ENCODE measurements at places on chromosomes 3 and 15.

- DNase-seq, result no peak
Observed at GRCh38 chr15:36330598-36330997, 248.8 kb upstream of the CDIN1 start.

DNA sequence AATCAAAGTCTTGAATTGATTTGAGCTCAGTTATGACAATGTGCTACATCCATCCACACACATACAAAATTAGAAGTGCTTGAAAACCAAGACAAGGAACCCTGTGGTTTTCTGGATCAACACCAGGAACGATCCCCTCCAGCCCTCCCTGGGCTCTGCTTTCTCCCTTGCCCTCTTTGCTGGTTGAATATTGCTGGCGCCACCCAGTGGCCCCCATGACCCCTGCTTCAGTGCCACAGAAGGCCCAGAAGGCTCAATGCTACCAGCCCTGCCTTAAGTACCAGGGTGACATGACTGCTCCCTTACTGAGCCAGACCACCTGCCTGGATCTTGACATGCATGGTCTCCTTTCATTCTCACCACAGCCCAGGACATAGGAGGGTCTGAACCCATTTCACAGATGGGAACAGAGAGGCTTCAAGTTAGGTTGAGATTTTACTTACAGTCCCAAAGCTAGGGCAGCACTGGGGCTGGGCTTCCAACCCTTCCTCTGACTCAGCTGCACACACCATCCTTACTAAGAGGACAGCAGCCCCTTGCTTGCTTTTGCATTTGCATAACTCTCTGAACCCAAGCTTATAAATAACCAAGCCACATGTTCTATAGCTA lies 15.0 kb downstream of the IL12A start:
- DNase-seq, result peak; percentile 13

DNA sequence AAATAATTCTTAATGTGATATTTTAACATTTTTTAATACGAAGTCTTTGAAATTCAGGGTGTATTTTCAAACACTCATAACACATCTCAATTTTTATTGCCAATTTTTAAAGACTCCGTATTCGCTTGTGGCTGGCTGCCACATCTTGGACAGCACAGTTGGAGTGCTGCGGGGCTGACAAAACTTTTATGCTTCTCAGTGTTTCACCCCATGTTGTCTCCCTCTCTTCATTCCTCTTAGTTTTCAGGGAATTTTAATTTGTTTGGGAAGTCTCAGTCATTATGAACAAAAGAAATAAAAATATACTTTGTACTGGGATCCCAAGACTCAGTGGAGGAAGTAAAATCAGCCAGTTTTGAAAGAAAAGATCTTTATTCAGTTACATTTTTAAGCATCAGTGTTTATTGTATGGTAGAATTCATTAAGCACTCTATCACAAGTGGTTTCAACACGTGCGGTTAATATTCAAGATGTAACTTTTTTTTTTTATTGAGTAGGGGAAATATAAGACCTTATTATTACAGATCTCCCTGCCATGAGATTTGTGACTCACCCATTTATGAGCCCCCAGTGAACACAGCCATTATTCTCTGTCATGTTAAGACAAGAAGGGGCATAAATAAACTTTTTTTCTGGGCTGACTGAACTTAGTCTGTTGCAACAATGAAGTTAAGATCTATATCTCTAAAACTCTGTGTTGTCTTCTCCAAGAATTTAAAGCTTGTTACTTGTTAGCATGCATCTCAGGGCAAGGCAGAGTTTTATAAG lies 26.8 kb downstream of the KAT2B start:
- DNase-seq, result no peak

DNA sequence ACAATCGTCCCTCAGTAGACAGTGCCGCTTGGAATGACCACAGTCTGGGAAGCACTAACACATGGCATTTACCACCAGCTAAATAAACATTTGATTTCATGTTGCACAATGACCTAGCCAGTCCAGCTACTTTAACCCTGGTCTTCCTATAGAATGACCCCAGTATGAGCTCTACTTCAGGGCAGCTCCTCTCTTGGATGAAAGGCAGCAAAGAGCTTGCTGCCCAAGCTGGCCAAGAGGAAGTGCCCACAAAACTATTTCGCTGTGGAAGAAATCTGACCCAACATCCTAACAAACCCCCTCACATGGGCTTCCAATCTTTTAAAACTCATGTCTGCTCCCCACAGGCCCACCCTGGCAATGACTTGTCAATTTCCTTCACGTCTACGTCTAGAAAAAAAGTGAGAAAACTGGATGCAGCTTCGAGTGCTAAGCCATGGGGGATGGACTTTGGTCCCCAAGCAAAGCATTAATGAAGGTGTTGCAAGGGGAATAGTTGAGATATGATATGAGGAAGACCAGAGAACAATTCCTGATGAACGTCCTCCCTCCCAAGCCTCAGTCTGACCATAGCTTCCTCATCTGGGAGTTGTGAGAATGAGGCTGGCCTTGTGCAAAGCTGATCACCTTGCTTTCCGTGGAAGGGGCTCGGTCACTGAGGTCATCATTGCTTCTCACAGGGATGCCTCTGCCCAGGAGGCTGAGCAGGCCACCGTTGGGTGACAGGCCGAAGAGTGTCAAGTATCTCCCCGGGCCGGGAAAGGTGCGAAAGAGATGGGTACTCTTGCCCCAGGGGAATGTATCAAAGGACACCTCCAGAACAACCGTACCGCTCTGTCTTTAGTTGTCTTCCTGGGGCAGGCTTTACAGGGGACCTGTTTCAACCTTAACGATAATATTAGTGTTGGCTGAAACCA lies 964 bp downstream of the SLC25A20 start:
- DNase-seq, result no peak

GRCh38 chr15:40150163-40150925 lies 10.5 kb upstream of the BUB1B start:
- DNase-seq, result peak; percentile 53

DNA sequence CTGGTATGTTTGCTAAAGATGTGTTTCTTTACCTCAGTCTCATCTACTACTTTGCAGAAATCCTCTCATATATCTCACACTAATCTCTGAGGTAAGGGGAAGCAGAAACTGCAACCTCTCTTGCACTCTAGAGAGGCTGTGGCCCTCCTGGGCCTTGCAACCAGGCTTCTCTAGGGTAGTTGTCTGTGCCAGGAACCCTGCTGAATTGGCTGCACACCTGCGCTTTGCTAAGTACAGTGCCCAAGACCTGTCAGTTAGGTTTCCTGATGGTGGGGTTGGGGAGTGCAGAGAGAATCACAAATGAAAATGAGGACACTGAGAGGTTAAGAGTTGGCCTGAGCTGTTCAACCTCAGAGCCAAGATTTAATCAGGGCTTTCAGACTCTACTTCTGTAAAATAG lies 117.2 kb upstream of the PLXNA1 start:
- DNase-seq, result no peak

DNA sequence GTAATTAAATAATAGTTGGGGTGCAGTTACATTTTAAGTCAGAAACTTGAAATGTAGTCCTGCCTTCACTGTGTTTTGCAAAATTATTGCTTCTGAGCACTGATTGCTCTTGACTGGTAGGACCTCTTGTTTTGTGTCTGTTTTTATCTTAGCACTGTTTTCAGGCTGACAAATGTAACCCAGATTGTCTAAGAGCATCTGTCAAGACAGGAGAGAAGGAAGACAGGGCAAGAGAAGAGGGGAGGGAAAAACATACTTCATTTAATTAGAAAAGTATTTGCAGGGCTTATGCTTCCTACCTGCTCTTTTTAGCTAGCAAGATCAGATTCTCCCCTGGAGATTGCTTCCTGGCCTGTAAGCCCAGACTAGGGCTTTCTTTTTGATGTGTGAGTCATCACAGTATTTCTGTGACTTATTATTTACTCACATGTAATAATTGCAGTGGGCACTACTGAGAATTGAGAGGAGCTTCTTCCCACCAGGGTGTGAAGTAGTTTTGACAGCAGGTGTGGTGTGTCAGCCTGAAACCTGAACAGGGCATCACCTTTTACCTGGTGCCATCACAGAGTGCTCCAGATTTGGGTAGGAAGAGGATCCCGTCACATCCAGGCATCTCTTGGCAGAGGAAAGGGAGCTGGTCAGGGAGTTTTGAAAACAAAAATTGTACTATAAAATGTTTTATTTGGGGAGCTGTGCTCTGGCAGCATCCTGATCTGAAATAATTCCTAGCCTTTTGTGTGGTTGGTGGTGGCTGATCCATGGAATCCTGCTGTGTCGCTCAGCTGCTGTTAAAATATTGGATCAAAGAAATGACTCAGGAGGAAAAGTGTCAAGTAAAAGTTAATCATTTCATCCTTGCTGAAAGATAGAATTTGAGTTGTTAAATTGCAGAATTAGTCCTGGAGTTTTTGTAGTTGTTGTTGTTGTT lies 98.2 kb downstream of the TMEM108 start:
- DNase-seq, result no peak

DNA sequence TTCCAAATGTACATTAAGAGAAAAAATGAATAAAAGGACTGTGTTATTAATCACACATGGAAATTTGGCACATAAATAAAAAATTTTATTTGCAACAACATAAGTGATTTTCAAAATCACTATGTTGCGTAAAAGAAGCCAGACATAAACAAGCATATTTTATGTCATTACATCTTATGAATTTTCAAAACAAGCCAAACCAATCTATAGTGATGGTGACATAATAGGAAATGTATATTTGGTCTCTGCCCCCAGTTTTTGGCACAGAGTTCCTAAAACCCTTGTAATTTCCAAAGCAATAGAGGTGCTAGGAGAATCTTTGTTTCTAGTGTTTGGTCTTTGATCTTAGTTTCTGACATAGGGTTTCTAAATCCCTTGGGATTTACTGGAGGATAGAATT lies 543.3 kb downstream of the ZBBX start:
- DNase-seq, result no peak

DNA sequence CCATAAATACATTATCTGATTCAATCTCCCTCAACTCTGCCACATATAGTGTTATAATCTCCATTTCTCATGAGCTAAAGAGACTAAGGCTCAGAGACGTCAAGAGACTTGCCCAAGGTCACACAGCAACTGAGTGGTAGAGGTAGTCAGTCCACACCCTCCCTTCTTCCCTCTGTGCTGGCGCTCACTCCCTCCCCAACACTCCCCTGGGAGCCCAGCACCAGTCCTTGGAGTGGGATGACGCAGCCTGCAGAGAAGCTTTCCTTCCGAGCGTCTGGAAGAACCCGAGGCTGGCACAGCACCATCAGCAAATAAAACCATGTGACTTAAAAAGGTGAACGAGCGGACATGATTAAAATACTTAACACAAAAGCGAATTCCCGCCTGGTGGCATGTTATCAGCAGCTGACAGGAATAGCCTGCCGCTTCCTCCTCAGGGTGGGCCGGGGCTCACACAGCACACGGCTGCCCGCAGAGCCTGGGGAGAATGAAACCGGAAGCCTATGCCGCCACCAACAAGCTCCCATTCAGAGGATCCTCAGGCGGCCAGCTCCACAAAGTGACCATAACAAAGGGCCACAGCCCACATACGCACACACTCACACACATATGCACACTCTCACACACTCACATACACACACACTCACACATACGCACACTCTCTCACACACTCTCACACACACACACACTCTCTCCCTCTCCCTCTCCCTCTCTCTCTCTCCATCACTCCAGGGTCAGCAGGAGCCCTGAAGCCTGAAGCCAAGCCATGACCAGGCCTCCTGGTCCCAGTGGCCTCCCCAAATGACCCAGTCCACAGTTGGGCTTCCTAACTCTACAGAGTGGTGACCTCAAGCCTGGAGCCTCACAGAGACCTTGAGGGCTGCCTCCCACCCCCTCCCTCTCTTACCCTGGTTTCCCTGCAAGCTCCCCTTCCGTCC lies 120.5 kb downstream of the XXYLT1 start:
- peak; percentile 89 for DNase-seq

- peak; percentile 88 for DNase-seq
Observed at GRCh38 chr3:27675287-27675686, 46.8 kb downstream of the EOMES start.
